ENCODE measurements at places on chromosomes 4 and X.

DNA sequence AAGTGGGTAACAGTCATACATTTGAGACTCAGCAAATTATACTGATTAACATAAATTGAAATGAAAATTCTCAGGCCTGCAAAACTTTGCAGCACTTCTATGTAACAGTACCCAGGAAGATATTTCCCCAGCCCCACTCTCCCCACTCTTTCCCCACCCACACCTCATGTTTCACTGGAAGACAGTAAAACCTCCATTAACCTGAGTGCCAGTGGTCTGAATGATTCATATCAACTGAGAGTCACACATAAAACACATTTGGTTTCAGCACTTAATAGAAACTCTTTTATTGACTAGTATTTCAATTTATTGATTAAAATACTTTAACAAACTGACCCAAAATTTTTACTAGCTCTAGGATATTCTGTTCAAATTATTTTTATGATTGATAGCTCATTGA is 6.9 kb downstream of the CXCL6 start:
- DNase-seq = no peak

DNA sequence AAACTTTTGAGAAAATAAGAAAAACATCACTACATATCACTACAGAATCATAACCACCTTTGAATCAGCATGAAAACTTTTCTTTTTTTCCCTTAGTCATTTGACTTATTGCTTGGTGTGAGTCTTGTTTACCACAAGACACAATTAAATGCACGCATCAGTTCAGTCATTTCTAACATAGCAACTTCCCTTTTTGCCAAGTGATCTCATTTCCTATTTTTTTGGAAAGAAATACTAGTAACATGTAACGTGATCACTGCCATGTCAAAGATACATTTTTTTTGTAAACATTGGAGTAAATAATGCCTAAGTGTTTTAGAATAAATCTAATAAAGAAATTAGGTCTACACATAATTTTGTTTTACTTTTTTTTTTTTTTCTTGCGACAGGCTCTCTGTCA is 5.1 kb upstream of the CXCL8 start:
- no peak for DNase-seq

- DNase-seq = no peak
Measured at GRCh38 chrX:44621078-44621477, 78.4 kb upstream of the FUNDC1 start.

DNA sequence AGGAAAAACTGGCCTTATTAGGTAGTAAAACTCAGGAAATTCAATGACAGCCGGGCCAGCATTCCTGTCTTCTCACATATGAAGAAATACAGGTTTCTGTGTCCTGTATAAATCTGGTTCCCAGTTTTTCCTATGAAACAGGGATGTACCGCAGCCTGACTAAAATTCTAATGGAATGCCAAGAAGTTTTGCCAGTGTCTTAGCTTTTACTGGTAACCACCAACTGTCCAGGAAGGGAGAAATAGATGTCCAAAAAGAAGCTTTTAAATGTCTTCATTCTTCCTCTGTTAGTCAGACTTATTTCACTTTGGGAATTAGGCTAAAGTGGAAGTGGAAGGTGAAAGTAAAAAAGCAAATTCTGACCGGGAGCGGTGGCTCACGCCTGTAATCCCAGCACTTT is 108.0 kb upstream of the TBL1X start:
- DNase-seq = no peak

GRCh38 chr4:185774845-185775680 is 36.9 kb downstream of the SORBS2 start:
- no peak for DNase-seq

GRCh38 chr4:173736840-173737239 is 206.8 kb upstream of the HAND2 start:
- no peak for DNase-seq

DNA sequence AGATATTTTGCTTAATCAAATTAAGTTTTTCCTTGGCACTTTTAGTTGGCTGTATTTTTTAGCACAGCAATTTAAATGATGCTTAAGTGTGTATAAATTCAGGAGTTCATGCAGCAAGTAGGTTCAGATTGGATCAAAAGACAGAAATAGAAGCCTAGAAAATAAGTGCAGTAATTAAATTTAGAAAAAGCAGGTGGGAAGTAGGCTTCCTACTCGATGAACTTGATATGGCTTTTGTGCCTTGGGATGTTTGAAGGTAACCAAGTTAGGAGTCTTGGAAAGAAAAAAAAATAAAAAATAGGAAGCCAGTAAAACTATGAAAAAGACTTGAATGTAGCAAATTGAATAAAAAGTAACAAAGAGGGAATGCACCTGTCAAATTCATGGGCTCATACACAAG is 372.3 kb downstream of the SPOCK3 start:
- DNase-seq = no peak

DNA sequence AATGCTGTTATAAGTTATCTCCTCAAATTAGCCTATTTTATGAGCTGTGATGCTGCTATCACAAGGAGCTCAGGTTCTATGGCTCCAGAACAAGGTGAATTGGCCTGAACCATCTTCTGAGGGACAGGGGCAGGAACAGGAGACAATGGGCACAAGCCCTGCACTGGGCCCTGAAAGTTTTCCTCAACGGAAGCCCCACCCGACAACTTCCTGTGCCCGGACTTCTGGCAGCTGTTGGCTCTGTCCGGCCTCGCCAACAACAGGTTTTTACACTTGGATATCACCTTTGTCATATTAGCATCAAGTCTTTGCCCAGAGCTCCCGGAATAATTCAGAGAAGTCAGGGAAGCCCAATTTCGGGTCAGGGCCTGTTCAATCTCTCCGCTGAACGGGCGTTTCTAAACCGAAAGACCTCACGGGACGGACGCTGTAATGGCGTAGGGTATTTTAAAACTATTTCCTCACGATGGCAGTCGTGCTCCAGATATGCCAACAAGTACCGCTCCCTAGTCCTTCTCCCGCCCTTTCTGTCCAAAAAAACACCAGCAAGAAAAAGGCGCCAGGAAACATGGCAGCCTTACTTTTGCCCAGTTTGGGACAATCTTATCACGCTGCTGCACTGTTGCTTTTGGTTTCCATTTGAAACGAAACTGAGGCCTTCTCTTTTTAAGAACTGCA is 201.0 kb upstream of the STK26 start:
- no peak for DNase-seq

- no peak for DNase-seq
Measured at GRCh38 chr4:150974252-150974640, 40.8 kb downstream of the LRBA start.

- DNase-seq = no peak
Measured at GRCh38 chr4:7326693-7327340, 107.9 kb downstream of the PSAPL1 start.

GRCh38 chr4:113692809-113693411 is 68.6 kb downstream of the CAMK2D start:
- no peak for DNase-seq

DNA sequence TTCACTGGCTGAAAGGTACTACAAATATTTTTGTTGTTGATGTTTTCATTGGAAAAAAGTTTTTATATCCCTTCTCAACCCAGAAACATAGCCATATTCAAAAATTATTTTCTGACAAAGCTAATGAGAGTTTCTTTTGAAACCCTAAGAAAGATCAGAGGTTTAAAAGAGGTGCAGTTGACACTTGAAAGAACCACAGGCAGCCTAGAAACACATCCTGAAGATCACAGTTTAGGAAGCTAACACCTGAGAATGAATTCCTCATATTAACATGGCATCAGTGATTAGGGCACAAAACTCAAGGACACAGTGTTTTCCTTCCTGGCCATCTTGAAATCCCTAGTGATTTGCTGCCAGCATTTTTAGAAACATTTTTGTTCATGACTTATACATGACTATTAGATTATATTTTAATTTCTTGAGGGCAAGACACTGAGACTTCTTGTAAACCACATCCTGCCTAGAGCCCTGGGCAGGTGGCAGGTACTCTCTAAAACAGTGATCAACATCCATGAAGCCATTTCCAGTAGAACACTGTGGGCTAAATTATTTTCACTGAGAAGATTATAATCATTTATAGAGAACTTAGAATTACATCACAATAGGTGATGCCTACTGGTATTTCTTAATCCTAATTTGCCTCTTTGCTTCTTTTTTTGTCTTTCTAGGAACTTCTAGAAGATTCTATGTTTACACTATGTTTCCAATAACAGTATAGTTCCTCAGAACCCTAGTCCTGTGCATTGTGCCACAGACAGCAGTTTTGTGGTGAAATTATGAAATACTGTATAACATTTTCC is 80.0 kb downstream of the ARSJ start:
- DNase-seq = no peak

DNA sequence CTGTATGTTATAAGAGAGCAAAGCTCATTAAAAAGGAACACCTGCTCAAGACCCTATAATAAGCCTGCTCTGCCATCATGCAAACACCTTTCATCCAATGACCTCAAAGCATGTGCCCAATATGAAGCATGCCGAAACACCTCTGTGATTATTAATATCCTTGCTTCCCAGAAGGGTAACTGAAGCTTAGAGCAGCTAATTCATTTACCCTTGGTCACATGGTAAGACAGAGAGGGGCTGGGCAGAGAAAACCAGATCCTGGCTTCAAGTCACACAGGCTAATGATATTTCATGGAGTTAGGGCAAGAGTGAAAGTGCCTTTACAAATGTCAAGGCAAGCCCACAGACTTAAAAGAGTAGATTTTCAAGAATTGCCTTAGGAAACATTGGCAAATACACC is 5.6 kb downstream of the AMOT start:
- DNase-seq = no peak

GRCh38 chr4:181982856-181983255 is 260.3 kb upstream of the TENM3 start:
- no peak for DNase-seq

- no peak for DNase-seq
Measured at GRCh38 chr4:74307170-74307569, 1.1 kb upstream of the EPGN start.

DNA sequence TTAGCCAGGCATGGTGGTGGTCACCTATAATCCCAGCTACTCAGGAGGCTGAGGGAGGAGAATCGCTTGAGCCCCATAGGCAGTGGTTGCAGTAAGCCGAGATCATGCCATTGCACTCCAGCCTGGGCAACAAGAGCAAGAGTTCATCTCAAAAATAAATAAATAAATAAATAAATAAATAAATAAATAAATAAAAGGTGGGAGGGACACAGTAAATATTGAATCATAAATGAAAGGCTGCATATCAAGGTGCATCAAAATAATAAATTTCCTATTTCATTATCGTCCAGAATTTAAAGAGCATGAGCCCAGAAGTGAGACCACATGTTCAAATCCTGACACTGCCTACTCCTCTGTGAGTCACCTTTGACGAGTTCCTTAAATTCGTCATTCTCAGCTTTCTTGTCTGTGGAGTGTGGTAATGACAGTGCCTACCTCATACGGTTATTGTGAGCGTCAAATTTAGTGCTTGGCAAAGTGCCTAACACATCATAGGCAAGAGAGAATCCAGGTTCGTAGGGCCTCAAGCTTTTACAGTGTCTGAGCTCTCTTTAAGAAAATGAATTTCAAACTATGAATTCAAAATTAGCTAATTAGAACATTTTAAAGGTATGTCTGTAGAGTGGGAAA is 49.9 kb downstream of the IL15 start:
- DNase-seq = no peak

- DNase-seq = peak; percentile 78
Measured at GRCh38 chrX:69128588-69128987, 36.7 kb downstream of the PJA1 start.

DNA sequence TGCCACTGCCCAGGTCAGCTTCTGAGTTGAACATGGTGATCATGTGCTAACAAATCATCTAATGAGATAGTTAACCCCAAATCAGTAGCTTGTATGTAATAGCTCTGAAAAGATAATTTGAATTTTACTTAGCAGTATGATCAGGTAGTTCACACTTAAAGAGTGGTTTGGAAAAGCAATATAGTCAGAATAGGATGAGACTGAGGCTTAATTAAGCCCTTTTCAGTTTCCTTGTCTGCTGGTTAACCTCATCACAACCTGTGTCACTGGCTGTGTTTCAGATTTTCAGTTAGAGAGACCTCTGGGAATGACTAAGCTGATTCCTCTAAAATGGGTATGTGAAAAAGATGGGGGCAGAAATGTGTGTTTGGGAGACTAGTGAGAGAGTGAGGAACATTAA is 38.1 kb downstream of the GPR174 start:
- no peak for DNase-seq

GRCh38 chrX:43255596-43255995 is 400.5 kb upstream of the MAOA start:
- DNase-seq = no peak

DNA sequence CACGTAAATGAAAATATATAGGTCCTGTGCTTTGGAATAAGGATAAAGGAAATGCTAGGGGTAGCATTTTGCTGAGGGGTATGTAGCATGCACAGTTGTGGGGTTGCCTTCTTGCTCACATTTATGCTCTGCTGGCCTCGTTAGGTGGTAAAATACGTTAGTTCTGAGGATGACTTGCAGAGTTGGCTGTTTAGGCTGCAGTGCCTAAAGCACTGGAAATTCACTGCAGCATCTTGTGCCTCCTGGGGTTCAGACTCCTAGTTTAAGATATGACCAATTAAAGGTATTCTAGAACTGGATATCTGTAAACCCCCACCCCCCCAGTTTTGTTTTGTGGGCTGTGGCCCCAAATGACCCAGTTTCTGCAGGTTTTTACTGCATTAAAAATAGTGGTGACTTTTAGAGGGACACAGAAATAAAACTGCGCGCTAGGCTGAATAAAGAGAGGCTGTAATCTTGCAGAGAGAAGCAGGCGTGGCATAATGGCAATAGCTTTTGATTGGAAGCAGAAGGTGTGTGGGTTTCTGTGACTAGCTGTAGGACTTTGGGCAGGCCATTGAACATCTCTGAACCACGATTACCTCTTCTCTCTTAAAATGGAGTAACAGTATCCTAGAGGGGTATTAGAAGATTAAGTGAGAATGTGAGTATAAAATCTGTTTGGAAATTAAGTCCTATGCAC is 79.3 kb downstream of the REPS2 start:
- no peak for DNase-seq

DNA sequence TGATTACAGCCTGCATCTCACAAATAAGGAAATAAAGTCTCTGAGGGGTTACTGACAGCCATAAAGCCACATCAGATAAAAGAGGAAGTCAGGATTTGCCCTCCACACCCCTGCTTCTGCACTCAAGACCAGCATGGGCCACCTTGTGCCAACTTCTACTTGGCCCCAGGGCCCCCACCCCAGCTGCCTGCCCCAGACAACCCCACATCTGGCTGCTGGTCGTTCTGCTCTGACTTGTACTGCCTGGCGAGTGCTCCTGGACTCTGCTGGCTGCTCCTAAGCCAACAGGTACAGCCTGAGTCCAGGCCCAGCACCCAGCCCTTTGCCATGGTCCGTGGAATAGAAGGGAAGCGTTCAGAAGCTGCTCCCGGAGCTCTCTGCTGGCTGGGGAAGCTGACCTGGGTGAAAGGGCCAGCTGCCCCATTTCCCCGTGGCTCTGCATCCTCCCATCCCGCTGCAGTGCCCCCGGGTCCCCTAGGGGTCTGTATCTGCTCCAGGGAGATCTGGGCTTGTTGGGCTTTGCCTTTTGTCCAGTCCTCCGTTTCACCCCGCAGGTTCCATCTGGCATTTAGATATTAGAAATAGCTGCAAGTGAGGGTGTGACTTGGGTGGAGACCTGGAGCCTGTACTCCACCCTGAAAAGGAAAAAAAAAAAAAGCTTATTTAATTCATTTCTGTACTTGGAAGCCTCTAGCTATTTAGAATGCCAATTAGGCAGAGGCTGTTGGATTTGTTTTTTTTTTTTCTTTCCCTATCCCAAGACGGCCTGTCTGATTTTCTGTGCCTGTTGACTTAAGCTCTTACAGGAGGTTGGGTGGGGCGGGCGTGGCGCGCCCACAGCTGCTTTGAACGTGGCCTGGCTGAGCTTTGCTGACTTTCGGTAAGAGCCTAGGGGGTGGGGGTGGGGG is 194.7 kb downstream of the PTTG2 start:
- DNase-seq = peak; percentile 60
